Chondrocyte (in vitro differentiated cells): ENCODE measurements at places on chromosomes 12 and 14. TPM values are rescaled to one million over a fixed set of nuclear protein-coding genes. Genes with fewer than 3 reads are reported as not detected.

VWF gene
- total RNA-seq: 0.05 to 0.08 TPM (median 0.07 TPM) in 3 replicates

GRCh38 chr12:111192647-111193046, 176.2 kb downstream of the PHETA1 start:
- DNase-seq: no peak

- DNase-seq: no peak
These were observed 20.7 kb downstream of the DTX1 start for GRCh38 chr12:113077057-113077858.

- DNase-seq: no peak
These were observed 83.8 kb upstream of the CCND2 start for GRCh38 chr12:4189721-4190120.

DNA sequence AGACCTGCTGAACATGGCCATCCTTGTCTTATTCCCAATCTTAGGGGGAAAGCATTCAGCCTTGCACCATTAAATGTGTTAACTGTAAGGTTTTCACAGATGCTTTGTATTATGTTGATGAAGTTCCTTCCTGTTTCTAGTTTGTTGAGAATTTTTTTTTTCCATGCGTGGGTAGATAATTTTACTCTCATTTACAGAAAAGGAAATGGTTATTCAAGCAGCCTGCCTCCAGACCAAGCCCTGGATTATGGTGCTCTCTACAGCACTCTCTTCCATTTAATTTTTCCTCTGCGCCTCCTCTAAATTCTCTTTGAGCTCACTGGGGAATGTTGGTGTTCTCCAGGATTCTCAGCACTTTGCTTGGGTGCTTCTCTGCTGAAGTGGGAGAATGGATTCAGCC, 179.3 kb upstream of the PZP start:
- no peak for DNase-seq

GRCh38 chr14:72213424-72213823, 281.2 kb downstream of the RGS6 start:
- no peak for DNase-seq

A2ML1 gene
- not detected in 3 replicates for total RNA-seq

GRCh38 chr14:23568600-23569331, 1.2 kb upstream of the AP1G2 start:
- DNase-seq: no peak

- DNase-seq: no peak
These were observed 73.6 kb downstream of the RPS29 start for GRCh38 chr14:49512571-49512970.

MDGA2 gene
- total RNA-seq: 0.17 to 0.65 TPM in 2 of 3 replicates, not detected in the other

DNA sequence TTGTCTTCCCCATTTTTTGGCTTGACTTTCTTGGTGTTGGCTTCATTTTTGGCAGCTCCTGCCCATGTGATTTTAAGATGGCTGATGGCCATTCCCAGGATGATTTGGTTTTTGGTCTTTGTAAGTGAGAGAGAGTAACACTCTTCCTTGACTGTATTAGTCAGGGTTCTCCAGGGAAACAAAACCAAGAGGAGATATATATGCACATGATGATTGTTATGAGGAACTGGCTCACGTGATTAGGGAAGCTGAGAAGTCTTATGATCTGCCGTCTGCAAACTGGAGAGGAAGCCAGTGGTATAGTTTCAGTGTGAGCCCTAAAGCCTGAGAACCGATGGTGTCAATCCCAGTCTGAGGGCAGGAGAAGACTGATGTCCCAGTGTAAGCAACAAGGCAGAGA, 146.6 kb downstream of the NRXN3 start:
- DNase-seq: no peak

DNA sequence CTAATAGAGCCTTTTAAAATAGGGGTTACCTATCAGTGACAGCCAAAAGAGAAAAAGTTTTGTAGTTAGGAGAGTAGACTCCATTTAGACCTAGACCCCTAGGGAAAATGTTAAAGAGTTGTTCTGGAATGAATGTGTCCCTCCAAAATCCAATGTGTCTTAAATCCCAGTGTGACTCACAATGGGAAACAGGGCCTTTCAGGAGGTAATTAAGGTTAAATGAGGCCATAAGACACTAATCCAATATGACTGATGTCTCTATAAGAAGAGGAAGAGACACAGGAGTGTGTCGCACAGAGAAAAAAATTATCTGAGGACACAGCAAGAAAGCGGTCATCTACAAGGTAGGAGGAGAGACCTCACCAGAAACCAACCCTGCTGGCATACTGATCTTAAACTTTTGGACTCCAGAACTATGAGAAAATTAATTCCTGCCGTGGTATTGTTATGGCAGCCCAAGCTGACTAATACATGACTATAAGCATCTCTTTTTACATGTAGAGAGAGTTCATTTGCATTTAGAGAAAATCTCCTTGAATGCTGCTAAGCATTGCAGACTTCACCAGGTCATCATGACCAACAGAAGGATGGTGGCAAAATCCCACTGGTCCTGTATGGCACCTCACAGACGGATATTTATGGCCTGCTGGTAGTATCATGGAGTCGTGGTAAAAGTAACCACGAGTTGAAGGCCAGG, 259.6 kb upstream of the TMTC1 start:
- no peak for DNase-seq

DNA sequence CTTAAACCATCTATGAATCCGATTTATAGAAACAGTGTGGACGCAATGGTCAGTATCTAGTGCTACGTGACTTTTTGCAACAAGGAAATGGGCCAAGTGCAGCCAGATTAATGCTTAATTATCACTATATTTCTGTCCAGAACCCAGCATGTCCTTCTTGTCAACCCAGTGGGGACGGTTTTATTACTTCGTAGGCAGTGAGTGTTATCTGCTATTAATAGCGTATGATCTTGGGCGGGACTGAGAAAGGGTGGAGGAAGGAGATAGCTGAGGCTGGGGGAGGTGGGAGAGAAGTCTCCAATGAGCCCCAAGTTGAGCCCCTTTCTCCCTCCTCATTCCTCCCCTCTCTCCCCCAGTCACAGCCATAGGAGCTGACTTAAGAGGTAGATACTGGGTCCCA, 59.7 kb upstream of the FAM222A start:
- DNase-seq: no peak

DNA sequence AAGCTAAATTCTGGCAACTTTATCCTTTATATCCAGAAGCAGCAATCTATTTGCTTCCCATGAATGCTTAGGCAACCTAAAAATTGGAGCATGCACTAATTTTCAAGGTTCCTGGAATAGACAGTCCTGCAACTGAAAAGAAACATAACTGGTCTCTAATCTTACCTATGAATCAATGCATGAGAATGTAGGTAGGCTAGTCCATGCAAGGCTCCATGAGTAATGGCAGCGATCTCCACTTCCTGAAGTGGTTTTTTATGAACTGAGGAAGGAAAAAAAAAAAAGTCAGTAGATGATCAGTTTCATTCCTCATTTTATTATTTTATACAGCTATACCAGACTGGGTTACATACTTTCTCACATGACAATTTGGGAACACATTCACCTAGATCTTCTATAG, 102.0 kb downstream of the PEBP1 start:
- no peak for DNase-seq

- DNase-seq: no peak
These were observed 229.1 kb upstream of the PDZRN4 start for GRCh38 chr12:40959041-40959440.

EPYC gene
- not detected in 3 replicates for total RNA-seq
